Left ventricle myocardium superior (tissue), 1 donor: ENCODE measurements at places on chromosomes 6 and 20. TPM values are rescaled to one million over a fixed set of nuclear protein-coding genes. Genes with fewer than 3 reads are reported as not detected.
A peak's percentile ranks its signal among the peaks of the same experiment; 100 is the strongest.

BMP5 gene
- total RNA-seq = 2.8 TPM

MKKS gene
- total RNA-seq = 27.7 TPM

PDYN gene
- total RNA-seq = not detected

TRIM15 gene
- total RNA-seq = not detected

FAM217A gene
- not detected for total RNA-seq

ENPP1 gene
- total RNA-seq = 1.4 TPM

ROS1 gene
- total RNA-seq = 0.02 TPM

CD109 gene
- 7.6 TPM for total RNA-seq

DNA sequence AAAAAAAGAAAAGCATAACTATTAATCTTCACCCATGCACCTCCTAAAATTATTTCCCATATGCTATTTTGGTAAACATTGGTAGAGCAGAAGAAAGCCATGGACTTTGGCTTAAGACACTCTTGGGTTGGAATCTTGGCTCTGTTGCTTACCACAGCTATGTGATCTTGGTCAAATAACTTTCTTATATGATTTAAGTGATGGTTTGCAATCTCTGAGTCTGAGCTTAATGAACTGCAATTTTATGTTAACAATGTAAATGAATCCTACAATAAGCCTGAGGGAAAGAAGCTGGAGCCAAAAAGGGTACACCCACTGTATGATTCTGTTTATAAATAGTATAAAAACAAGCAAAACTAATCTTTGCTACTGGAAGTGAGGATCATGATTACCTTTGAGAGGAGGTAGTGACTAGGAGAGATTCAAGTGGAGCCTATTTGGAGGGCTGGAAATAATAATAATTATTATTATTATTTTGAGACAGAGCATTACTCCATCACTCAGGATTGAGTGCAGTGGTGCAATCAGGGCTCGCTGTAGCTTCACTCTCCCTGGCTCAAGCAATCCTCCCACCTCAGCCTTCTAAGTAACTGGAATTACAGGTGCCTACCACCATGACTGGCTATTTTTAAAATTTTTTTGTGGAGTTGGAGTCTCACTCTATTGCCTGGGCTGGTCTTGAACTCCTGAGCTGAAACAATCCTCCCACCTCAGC lies 34.5 kb downstream of the ABRACL start:
- DNase-seq = no peak

DNA sequence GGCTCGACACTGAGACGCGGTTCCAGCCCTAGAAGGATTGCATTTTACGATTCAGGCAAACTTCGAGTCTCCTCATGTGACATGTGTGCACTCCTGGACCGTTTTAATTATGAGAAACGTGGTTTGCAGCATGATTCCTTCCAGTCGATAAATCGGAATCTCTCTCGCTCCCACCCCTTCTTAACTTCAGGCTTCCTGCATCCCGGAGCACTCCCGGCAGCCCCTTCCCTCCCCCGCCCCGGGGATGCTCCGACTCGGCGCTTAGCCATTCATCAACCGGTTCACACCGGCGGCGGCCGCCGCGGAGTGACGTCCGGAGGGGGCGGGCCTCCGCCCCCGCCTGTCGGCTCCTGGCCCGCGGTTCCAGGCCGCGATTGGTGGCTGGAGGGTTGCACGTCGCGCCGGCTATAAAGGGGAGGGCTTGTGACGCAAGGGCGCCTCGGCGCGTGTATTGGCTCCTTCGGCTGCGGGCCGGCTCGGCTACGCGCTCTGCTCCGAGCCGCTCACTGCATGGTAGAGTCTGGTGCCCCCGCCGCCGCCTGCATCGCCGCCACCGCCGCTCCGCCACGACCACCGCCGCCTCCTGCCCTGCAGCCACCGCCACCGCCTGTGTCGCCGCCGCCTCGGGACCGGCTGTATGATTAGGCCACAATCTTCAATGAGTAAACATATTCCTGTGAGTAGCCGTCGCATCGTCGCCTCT lies at the start of the genes LOC128125822 and PTP4A1:
Gene LOC128125822 (plus strand): TSS at position 437 of the 703 bp plus-strand sequence.
Gene PTP4A1 (plus strand): TSS at position 437 of the 703 bp plus-strand sequence. CDS start 4,401 bp downstream, outside the sequence.
- peak; percentile 99 for DNase-seq

DNA sequence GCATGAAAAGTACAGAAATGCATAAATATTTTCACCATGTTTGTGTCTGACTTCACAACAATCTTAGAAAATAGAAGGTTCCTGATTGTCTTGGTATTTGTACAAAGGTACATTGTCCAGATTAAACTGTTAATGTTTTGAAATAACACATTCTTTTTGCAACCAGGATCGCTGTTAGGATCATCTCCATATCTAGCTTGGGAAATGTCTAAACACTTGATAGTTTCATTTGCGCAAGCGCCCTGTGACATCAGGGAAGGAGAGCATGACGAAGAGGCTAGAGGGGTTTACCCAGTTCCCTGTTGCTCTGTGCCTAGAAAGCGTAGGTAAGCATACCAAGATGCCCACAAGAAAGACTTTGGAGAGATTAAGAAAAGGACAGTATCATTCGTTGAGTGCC lies 19.4 kb downstream of the ALDH8A1 start:
- DNase-seq = no peak

- no peak for DNase-seq
These were observed 109.9 kb upstream of the TIAM2 start for GRCh38 chr6:154885214-154885613.

DNA sequence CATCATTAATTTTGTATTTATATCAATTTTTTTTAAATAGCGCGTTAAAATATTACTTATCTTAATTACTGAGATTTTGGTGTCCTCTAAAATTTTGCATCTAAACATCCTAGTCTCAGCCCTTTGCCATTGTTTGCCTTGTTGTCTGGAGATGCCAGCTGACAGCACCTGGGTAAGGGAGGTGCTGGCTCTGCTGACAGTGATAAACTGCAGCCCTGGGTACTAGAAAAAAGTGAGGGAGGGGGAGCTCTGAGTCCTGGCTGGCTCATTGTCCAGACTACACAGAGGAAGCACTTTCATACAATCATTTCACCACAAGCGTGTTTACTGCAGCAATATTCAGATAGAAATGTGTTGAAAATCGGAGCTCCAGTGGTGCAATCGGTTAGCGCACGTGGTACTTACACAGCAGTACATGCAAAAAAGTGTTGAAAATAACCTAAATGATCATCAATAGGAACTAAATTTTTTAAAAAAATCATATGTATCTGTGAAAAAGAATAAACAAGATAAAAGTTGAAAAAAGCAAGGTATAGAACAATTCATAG lies 18.5 kb upstream of the UBR2 start:
- no peak for DNase-seq
